ENCODE measurements at places on chromosomes 16 and 17.

- no peak for DNase-seq
These were observed 795.1 kb upstream of the CDH8 start for GRCh38 chr16:62831235-62831850.

DNA sequence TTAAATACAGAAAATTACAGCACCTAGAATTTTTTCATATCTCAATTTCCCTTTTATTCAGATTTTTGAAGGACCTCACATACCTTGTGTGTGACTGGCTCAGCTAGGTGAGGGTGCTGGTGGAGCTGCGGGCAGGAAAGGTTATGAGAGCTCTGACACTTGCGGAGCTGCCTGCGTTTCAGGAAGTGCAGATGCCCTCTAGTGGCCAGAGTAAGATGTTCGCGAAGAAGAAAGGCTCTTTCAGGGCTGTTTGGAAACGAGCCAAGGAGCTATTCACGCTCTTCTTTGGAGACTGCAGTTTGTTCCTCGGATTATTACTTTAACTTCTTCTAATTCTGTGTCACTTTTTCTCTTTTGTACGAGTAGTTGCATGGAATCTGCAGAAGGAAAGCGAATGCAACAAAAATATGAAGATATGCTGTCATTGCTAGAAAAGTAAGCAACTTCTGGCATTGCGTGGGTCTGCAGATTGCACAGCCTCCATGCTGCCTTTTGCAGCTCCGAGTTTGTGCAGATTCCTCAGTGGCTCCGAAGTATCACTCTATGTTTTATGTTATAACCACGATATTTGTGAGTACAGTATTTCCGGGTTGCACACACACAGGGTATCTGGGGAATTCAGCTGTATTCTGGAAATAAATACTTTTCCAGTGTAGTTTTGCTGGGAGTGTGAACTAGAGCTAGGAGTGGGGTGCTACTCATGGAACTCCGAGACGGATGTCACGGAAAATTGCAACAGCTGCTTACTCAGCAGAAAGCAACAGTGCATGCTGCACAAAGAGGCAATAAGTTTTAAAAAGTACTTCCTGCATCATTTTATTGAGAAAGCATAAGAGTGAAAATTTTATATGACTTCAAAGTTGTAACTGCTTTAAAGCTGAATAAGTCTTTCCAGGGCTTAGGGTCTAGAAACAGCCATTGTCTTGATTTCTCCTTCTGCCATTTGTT lies 46.3 kb downstream of the DNAH9 start:
- DNase-seq: peak; percentile 53

- DNase-seq: no peak
These were observed 18.7 kb upstream of the ADGRG1 start for GRCh38 chr16:57609541-57610401.

GRCh38 chr16:28309811-28310311 lies 17.5 kb downstream of the SBK1 start:
- DNase-seq: no peak

GRCh38 chr16:70790815-70791214 lies 10.1 kb downstream of the VAC14 start:
- DNase-seq: no peak

GRCh38 chr16:8956265-8957062 lies 7.2 kb downstream of the USP7 start:
- DNase-seq: no peak

- peak; percentile 72 for DNase-seq
These were observed 1.4 kb upstream of the SPHK1 start for GRCh38 chr17:76382803-76383545.

DNA sequence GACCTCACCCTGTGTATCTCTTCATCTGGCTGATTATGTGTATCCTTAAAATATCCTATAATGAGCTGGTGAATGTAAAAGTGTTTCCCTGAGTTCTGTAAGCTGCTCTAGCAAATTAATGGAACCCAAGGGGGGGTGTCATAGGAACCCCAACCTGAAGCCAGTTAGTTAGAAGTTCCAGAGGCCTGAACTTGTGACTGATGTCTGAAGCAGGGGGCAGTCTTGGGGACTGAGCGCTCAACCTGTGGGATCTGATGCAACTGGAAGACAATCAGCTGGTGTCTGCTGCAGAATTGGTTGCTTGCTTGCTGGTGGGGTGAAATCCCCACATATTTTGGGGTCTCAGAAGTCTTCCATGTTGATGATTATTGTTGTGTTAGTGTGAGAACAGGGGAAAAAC lies 75.7 kb upstream of the NKD1 start:
- no peak for DNase-seq

DNA sequence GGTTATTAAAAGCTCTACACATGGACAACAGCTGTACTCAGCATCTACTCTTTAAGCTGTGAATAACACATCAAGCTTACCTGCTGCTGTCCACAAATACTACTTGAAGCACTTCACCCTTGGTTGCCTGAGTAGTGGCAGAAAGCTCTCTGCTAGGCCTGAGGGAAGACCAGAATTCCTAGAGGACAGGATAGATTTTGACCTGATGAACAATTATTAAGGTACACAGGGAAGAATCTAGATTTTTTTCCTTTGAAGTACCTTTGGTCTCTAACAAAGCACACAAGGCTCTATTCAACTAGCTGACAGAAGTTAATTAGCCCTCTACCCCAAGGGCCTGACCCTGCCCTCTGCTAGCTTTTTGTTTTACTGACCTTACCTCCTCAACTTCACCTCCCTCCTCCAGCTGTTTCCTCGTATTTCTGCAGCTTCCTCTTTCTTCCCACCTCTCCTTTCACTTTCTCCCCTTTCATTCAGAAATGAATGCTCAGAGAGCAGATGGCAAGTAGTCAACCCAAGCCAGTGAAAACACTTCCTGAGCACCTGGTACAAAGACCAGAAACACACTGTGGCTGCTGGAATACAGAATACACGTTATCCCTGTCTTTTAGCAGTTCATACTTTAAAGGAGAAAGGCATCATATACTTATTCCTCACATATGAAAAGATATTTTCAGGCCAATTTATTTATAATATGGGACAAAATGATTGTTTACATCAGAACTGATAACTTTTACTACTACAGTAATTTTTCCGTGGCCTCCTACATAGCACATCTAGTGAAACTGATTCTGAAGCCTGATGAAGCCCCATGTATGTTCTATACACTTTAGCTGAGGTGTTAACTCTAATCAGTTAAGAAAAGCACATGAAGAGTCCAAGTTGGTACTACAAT lies 5.7 kb upstream of the VEZF1 start:
- no peak for DNase-seq

DNA sequence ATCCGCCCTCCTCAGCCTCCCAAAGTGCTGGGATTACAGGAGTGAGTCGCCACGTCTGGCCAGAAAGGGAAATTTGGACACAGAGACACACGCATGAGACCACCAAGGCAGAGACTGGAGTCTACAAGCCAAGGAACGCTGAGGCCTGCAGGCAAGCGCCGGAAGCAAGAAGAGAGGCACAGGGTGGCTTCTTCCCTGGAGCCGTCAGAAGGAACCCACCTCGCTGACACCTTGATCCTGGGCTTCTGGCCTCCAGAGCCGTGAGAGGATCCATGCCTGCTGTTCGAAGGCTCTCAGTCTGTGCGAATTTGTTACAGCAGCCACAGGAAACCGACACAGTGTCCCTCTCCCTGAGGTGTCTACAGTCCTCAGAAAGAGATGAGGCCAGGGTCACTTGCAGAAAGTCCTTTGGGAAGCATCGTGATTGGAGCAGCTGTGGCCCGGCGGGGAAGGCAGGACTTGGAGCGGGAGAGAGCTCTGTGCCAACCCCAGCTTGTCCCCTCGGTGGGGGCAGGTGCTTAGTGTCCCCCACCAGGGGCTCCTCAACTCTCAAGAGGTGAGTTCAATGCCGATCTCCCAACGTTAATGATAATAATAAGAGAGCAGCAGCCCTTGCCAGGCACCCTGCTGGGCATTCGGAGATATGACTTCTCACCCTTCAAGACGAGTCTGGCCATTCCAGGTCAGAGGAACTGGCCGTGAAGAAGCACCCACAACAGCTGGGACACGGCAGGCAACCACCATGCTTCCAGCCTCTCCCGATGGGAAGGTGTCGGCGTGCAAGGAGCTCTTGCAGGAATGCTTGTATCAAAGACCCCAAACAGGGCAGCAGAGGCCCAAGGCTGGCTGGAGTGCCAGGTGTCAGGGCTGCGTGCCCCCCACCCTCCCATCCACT lies 68.4 kb upstream of the TNRC6C start:
- no peak for DNase-seq

GRCh38 chr16:66402591-66403230 lies 24.4 kb upstream of the BEAN1 start:
- no peak for DNase-seq

DNA sequence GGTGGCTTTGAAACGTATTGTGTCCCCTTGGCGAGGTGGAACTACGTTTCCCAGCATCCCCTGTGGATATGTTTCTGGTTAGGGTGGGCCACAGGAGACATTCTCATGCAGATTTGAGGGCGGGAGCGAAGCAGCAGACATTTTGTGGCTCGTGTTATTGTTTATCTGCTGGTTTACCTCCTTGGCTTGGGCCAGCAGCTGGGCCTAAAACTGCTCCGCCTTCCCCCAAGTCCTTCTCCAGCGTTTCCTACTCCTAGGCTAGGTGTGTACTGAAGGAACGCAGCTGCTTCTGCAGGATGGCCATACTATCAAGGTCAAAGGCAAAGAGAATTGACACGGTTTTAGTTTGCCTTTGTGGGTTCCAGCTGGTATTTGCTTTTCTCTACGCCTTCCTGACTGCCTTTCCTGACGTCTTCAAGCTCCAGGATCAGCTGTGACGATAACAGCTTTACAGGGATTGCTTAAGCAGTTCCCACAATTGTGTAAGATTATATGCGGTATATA lies 17.2 kb upstream of the WSB1 start:
- DNase-seq: no peak

DNA sequence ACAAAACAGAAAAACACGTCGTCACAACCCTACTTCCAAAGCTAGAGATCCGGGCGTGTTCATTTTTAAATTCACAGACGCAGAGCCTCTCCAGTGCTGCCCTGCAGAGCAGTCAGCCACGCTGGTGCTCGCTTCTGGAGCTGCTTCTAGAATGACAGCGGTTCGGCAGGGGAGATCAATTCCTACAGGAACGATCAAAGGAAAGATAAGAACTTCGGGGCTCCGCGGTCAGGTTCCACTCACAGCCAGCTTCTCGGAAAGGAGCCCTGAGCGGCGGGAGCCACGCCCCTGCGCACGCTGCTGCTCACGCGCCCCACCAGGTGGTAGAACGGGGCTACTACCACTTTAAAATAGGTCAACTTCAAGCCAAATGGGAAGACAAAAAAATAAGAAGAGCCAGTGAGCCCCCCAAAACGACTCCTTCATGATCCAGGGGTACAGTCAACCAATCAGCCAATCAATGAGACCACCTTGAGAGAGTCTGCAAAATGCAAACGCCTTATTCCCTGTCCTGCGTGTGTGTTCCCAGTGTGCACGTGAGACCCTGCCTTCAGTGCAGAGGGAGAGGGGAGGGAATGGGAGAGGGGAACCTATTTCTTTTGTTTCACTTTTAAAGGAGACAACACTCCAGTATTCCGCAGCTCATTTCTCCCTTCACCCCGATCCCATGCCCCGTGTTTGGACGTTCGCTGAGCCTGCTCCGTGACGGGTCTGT lies 209.7 kb downstream of the RBFOX3 start:
- peak; percentile 34 for DNase-seq

DNA sequence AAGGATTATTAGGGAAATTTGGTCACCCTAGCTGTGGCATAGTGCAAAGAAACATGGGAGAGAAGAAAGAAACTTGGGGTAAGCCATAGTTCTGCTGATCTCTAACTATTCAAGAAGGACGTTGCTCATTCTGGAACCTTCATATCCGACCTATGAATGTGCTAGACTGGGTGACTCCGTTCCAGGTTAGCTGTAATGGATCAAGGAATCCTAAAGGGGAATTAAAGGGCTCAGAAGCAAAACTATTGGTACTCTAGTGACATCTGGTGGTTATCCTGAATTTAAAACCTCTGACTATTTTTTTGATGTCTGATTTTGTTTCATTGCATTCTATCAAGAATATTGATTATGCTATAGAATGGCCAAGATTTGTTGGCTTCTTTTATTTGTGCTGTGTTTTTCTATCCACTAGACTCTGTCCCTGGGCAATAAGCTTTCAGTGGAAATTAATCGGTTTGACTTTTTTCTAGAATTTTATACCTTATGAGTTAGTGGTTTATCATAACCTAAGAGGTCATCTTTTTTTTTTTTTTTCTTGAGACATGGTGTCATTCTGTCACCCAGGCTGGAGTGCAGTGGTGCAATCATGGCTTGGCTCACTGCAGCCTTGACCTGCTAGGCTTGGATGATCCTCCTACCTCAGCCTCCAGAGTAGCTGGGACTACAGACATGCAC lies 19.5 kb downstream of the PCTP start:
- peak; percentile 72 for DNase-seq

DNA sequence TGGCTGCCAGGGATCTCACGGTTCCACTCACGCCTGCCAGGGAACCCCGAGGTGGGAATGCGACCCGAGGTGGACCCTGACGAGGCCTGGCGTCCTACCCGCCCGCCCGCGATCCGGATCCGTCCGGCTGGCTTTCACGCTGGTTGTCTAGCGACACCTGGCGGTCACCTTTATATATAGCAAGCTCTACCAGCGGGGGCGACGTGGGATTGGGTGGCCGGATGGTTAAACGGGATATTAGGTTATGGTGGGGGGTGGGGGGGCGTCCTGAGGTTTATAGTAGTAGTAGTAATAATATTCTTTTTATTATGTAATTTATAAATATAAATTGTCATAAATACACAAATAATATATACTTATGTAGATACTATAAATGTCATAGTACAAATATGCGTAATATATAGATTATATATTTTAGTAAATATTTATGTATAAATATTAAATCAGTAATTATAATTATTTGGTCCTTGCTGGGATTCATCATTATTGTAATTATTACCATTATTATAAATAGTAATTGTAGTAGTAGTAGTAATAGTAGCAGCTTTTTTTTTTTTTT lies 136.9 kb downstream of the KCNJ12 start:
- DNase-seq: peak; percentile 58

GRCh38 chr17:72102366-72102765 lies 18.5 kb upstream of the SOX9 start:
- DNase-seq: no peak

GRCh38 chr16:27441998-27442397 lies 40.0 kb downstream of the IL21R start:
- DNase-seq: no peak

DNA sequence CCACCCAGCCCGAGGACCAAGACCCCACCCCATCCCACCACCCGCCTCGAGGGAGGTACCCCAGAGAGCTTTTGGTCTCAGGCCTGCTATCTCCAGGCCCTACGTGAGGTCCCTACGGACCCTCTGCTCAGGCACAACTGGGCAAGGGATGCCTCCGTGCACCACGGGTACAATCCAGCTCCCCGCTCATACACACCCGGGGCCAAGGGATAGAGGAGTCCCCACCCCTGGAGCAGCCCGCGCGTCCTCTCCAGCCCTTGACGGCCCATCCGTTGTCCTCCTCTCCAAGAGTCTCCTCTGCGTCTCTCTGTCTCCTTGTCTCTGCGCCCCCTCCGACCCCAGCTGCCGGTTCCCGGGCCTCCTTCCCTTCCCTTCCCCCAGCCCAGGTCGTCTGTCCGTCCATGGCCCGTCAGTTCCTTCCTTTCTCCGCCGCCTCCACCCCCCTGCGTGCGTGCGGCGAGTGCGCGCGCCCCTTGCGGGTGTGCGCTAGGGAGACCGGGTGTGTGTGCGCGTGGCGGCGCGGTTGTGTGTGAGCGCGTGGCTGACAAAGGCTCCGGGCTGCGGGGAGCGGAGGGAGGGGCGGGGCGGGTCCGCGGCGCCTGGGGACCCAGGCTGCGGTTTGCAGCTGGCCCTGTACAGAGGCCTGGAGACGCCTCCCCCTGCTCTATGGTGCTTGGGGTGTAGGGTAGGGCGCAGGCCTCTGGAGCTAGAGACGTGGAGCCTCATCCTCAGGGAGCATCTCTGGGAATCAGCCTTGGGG lies 930 bp downstream of the SPNS2 start:
- DNase-seq: no peak

All from AG10803 (cell line).